ENCODE measurements at places on chromosomes 12 and 14. TPM values are rescaled to one million over a fixed set of nuclear protein-coding genes. Genes with fewer than 3 reads are reported as not detected.
A peak's percentile ranks its signal among the peaks of the same experiment; 100 is the strongest.

DNA sequence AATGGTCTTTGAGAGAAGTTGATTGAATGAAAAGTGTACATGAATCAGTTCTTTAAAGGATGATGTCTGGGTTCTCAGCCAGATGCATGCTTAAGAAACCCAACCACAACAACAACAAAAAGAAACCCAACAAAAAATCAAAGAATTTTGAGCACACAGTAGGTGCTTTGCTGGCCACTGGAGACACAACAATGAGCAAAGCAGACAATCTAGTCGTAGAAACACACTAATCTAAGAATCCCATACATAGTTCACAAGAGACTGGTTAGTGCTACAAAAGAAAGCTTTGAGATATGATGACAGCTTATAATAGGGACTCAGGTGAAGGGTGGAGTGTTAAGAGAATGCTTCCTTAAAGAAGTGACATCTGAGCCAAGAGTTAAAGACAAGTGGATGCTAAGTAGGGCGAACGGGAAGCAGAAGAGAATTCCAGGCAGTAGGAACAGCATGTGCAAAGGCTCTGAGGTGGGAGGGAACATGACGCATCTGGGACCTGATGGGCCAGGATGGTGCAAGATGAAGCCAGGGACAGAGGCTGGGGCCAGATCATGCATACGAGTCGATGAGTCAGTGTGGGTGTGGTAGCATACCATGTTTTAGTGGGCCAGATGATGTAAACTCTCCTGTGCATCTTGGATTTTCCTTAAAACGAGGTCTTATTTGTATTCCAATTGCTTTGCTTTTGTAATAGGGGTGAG lies 4.6 kb upstream of the HIP1R start:
- no peak for DNase-seq

- DNase-seq: no peak
Measured at GRCh38 chr14:102988054-102988453, 65.6 kb downstream of the AMN start.

- DNase-seq: no peak
Measured at GRCh38 chr12:27109334-27110028, 27.1 kb upstream of the C12orf71 start.

- DNase-seq: peak; percentile 12
Measured at GRCh38 chr14:56874375-56874774, 64.1 kb upstream of the OTX2 start.

DNA sequence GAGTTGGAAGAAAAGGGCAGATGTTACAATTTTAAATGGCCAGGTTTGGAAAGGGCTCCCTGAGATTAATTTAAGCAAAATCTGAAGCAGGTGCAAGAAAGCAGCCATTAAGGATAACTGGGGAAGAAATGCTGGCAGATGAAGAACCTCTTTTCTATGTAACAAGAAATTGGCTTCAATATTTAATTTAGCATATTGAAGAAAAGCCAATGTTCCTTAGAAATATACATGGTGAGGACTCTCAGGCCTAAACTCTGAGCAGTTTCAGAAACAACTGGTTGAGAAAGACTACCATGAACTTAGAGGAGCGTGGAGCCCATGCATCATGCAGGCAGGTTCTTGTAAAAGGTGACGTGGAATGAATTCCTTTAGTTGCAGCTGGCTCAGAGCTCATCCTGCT lies 152.8 kb downstream of the LRIG3 start:
- DNase-seq: no peak

DNA sequence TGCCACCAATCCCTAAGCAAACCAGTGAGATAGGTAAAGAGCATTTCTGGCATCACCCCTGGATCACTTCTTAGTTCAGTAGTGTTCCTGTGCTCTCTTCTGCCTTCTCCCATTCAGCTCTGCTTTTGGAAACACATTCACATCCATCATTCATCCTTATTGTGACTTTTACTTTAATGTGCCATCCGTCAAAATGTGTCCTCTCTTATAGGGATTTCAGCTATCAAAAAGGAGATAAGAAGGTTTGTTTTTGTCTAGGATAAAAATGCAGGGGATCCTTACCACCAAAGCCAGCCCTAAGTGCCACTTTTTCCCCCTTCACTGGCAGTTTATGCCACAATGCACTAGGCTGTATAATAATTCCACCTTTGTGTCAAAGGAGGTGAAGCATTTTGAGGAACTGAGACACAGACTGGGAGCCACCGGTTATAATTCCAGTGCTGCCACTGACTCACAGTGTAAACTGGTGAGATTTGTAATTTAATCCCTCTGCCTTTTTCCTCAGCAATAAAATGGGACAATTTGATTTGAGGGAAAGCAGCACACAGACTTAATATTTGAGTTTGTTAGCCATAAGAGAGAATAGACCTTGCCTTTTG lies 158.6 kb downstream of the PAX9 start:
- no peak for DNase-seq

DNA sequence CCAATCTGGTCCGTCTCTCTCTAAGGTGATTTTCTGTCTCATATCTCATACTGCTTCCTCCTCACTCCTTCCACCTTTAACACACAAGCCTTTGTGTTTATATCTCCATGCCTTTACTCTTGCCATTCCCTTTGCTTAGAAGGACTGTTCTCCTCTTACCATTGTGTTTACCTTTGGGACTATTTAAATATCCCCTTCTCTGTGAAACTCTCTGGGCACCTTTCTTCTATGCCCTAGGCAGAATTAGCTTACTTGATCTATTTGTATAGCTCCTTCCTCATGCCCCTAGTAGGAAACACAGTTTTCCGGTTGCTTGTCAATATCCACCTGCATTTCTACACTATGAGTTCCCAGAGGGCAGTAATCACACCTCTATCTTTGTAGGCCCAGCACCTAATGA lies 3.9 kb upstream of the AMHR2 start:
- DNase-seq: no peak

DNA sequence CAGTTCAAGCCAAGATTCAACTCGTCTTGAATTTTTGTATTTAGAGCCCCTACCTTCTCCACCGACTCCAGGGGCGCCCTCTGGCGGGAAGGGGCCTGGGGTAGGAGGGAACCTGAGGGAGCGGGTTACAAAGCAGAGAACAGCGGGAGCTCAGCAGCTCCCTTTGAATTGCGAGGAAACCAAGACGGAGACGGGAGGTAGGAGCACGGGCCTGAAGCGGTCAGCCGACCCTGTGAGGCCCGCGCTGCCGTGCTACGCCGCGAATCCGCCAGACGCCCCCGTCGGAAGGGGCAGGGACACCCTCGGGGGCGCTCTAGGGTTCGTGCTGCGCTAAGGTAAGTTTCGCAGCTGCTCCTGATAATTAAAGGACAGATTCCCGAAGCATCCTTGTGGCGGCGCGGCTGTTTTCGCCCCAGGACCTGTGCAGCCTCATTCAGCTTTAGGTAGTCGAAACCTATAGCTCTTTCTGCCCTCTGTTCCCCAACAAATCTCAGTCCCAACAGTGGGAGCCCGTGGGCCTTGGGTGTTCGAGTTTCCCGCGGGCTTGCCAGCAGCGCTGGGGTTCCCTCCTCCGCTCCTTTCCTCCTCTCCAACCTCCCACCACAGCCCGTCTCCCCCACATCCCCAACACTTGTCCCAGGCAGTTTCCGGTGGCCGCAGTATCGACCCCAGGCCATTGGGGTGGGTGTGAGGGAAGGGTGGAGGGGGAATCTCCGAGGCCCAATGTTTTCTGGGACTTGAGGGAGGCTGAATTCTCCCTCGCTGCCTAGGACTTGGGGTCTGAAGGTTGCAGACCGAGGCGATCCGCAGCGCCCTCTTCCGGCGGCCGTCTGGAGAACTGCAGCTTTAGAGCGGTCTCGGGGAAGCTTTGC lies 5.1 kb upstream of the NKX2-1 start:
- no peak for DNase-seq

The TMEM132D gene
- 1.6 TPM for polyA plus RNA-seq

All from left kidney (tissue), 8 donors.